CD4-positive, alpha-beta T cell treated with Interleukin-4 for 1 hour (primary cell): ENCODE measurements at places on chromosomes 5 and 9.
A peak's percentile ranks its signal among the peaks of the same experiment; 100 is the strongest.

- DNase-seq, result no peak
Measured at GRCh38 chr5:124599028-124599973, 147.1 kb downstream of the ZNF608 start.

DNA sequence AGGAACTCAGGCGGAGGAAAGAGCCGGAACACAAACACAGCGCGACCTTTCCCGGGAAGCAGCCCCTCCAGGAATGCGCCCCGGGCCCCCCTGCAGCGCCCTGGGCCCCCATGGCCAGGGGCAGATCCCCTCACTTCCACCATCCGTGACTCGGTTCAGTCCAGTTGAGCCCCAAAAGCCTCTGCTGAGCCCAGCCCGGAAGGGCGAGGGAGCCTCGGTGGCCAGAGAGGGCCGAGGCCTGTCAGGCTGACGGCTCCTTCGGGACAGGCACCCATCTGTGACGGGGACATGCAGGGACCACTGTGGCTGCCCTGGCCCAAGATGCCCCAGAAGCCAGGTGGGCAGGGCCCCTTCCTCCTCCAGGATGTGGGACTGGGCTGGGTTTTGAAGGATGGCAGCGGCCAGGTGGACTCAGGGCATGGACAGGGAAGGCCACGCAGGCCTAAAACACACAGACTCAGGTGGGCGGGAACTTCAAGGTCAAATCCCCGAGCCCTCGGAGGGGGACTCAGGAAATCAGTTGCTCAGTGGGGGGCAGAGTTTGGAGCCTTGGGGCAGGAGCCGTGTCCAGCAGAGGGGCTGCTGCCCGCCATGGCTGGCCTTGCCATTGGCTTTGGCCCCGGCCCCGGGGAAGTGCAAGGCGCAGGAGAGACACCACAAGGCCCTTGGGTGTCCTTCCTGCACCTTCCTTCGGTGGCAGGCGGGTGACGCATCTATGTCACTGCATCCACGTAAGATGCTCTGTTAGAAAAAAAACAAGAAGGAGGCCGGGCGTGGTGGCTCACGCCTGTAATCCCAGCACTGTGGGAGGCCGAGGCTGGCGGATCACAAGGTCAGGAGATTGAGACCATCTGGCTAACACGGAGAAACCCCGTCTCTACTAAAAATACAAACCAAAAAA is 29.7 kb upstream of the ABO start:
- no peak for DNase-seq

GRCh38 chr5:171428168-171428696 is 8.8 kb downstream of the FGF18 start:
- DNase-seq, result no peak

- DNase-seq, result no peak
Measured at GRCh38 chr9:127219520-127219919, 45.1 kb upstream of the GARNL3 start.

GRCh38 chr5:87361536-87362213 is 51.1 kb downstream of the CCNH start:
- no peak for DNase-seq

GRCh38 chr5:74685979-74686631 is 1.1 kb downstream of the HEXB start:
- peak; percentile 52 for DNase-seq
